ENCODE measurements at places on chromosomes 6 and 20. TPM values are rescaled to one million over a fixed set of nuclear protein-coding genes. Genes with fewer than 3 reads are reported as not detected.

The PLN gene
- total RNA-seq: not detected

The OPN5 gene
- not detected for total RNA-seq

The DDR1 gene
- total RNA-seq: 178 TPM

The CDKAL1 gene
- 25.4 TPM for total RNA-seq

The SALL4 gene
- 90.7 TPM for total RNA-seq

The TSPYL4 gene
- total RNA-seq: 55.6 TPM

The TCF15 gene
- total RNA-seq: 0.32 TPM

The ACSS1 gene
- 14.0 TPM for total RNA-seq

DNA sequence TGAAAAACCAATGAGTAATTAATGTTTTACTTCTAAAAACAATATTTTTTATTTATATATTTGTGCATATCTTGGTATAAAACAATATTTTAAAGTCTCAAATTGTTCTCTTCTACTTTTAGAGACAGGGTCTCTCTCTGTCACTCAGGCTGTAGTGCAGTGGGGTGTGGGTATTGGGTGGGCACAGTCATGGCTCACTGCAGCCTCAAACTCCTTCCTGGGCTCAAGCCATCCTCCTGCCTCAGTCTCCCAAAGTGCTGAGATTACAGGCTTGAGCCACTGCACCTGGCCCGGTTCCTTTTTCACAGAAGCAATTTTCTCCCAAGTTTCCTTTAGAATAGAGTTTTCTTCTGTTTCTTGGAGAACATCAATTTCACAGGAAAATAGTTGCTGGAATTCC is 102.8 kb downstream of the TMEM242 start:
- peaks cover 22% of the 10 kb centered on the region for H3K4me1 ChIP-seq
- peaks cover 7% of the 10 kb centered on the region for H3K27me3 ChIP-seq
- H3K27ac ChIP-seq: no peak overlapping the region
- H3K4me3 ChIP-seq: no peak overlapping the region

DNA sequence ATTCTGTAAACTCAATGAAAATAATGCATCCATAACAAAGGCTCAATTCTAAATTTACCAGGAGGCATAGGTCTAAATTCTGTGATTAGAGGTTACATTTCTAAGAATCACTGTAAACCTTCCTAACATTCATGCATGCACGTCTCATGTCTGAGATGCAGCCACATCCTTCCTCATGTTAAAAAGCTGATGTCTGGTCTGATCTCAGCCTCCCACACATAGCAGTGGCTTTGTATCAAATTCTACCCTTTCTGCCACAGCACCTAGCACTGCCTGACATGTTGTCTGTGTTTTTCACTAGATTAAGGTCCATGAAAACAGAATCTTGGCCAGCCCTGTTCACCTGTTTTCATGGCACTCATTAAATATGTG is 171.1 kb downstream of the WDR27 start:
- DNase-seq: no peak
- H3K27me3 ChIP-seq: no peaks in the 10 kb centered on the region
- H3K36me3 ChIP-seq: peaks cover 26% of the 10 kb centered on the region
- H3K27ac ChIP-seq: no peak overlapping the region
- peaks cover 4% of the 10 kb centered on the region for H3K4me1 ChIP-seq

- peak overlapping the region; percentile 52 for H3K27ac ChIP-seq
- H3K4me1 ChIP-seq: peaks cover 25% of the 10 kb centered on the region
- no peaks in the 10 kb centered on the region for H3K36me3 ChIP-seq
- no peaks in the 10 kb centered on the region for H3K27me3 ChIP-seq
- no peak for DNase-seq
Measured at GRCh38 chr6:7087491-7087979, 20.2 kb upstream of the RREB1 start.

DNA sequence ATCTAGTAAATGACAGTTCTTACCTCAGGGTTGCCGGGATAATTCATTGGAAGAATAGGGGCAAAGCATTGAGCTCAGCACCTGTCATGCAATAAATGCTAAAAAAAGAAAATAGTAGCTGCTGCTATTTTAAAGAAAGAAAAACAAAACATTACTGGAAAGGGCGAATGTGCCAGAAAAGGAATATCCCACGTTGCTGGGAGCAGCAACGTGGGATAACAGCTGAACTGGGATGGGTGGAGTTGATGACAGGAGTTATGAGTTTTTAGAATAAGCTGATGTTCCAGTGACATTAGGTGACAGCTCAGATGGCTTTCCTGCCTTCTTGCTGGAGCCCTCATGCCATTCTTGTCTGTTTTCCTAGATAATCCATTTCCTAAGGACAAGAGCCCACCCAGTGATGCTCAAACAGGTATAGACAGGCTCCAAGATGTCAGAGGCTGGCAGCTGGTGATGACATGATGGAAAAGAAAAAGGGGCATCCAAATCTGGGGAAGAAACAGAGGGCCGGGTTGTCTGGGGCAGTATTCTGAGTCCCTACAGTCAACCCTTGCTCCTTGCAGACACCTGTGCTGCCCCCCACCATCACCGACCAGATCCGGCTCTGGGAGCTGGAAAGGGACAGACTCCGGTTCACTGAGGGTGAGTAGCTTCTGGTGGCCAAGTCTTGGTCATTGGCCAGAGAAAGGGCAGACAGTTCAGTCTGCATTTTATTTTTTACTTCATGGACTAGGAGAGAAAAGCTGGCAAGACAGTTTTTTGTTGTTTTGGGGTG is 1.1 kb upstream of the VARS2 start:
- H3K27me3 ChIP-seq: no peaks in the 10 kb centered on the region
- peaks cover 47% of the 10 kb centered on the region for H3K4me1 ChIP-seq
- no peak overlapping the region for H3K27ac ChIP-seq
- peak overlapping the region; percentile 82 for H3K4me3 ChIP-seq
- peaks cover 13% of the 10 kb centered on the region for H3K36me3 ChIP-seq

- no peak overlapping the region for H3K27ac ChIP-seq
- H3K36me3 ChIP-seq: no peaks in the 10 kb centered on the region
- H3K4me1 ChIP-seq: peaks cover 10% of the 10 kb centered on the region
- no peak overlapping the region for H3K4me3 ChIP-seq
Measured at GRCh38 chr6:117448732-117449485, 23.2 kb upstream of the ROS1 start.

DNA sequence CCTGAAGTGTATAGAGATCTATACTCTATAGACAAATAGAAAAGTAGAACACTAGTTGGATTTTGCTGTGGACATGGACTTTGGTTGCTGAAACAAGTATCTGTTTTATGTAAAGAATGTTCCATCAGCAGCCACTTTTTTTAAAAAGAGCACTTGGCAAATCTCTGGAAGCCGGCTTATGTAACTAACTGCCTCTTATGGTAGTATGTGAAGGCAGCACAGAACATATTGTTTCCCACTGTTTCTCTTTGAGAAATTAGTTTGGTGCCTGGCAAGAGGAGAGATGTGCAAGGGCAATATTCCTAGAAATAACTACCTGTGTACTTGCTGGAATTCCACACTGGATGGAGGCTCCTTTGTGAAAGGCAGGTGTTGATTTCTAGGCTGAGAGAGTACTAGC is 242.3 kb upstream of the PREP start:
- no peak overlapping the region for H3K4me3 ChIP-seq
- H3K27ac ChIP-seq: no peak overlapping the region
- H3K4me1 ChIP-seq: no peaks in the 10 kb centered on the region
- peaks cover 15% of the 10 kb centered on the region for H3K27me3 ChIP-seq
